ENCODE measurements at places on chromosomes 3 and 15.

- DNase-seq = no peak
Observed at GRCh38 chr3:99938270-99938911, 120.7 kb downstream of the CMSS1 start.

DNA sequence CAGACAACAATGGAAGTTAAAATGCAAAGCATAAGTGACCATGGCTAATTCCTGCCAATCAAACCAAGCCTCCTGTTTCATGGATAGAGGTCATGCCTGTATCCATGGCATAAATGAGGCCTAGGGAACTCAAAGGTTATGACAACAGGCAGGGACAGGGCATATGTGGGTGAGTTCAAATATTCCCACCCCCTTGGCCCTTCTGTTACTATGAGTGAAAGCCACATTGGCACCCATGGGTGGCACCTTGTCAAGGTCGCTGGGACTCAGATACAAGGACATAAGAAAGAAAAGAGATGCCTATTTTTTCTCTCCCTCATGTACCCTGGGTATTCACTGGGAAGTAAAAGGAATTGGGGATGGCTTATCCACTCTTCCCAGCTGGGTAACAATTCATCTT, 25.3 kb upstream of the TMEM45A start:
- DNase-seq = no peak

GRCh38 chr3:11300970-11301369, 28.8 kb downstream of the ATG7 start:
- DNase-seq = no peak

- DNase-seq = no peak
Observed at GRCh38 chr15:83734487-83734886, 80.6 kb downstream of the ADAMTSL3 start.

- DNase-seq = no peak
Observed at GRCh38 chr3:14440531-14441239, 38.3 kb downstream of the SLC6A6 start.

- no peak for DNase-seq
Observed at GRCh38 chr3:3927965-3928364, 128.7 kb downstream of the LRRN1 start.

- peak; percentile 13 for DNase-seq
Observed at GRCh38 chr15:59918994-59919951, 84.8 kb upstream of the FOXB1 start.
